Mesothelial cell of epicardium (in vitro differentiated cells): ENCODE measurements at places on chromosomes 13 and 19.

GRCh38 chr13:50161052-50161451, 145.8 kb downstream of the KCNRG start:
- no peaks in the 10 kb centered on the region for H3K36me3 ChIP-seq
- peaks cover 9% of the 10 kb centered on the region for H3K4me1 ChIP-seq
- no peak overlapping the region for H3K27ac ChIP-seq
- H3K27me3 ChIP-seq = no peaks in the 10 kb centered on the region
- H3K4me3 ChIP-seq = no peak overlapping the region

GRCh38 chr13:113116206-113116800, 6.3 kb upstream of the F10 start:
- no peaks in the 10 kb centered on the region for H3K4me1 ChIP-seq
- H3K27ac ChIP-seq = no peak overlapping the region
- DNase-seq = no peak
- no peak overlapping the region for H3K4me3 ChIP-seq
- H3K36me3 ChIP-seq = no peaks in the 10 kb centered on the region

DNA sequence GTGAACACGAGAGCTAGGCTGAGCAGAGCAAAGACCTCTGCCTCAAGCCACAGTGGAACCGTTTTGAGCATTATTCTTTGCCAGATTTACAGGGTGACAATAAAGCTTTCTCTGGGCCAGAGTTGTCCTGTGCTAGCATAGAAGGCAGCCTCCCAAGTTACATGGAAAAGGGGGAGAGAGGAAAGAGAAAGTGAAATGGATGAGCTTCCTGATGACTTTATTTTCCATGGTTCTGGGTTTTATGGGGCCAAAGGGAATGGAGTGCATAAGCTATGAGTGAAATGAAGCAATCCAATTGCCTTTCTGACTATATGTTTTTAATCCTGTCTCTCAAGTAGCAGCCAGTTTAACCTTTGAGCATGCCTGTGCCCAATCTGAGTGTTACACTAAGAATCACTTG, 428.4 kb downstream of the COG6 start:
- no peaks in the 10 kb centered on the region for H3K27me3 ChIP-seq
- peaks cover 25% of the 10 kb centered on the region for H3K4me1 ChIP-seq
- H3K4me3 ChIP-seq = no peak overlapping the region
- H3K36me3 ChIP-seq = no peaks in the 10 kb centered on the region
- DNase-seq = no peak

DNA sequence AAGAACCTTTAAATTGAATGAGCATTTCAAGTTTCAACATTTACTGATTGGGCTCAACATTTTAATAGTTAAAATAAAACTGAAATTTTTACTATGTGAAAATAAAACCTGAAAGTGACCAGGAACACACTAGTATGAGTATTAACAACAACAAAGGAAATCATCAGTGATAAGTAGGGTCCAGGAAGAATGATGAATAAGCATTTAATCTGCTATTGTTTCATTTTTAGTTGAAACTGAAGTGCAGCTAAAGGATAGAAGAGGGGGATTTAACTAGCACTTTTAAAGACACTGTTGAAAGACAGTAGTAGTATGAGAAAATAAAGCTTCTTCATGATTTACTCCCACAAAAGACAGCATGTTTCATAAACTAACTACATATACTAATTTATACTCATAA, 250.9 kb upstream of the IPO5 start:
- DNase-seq = no peak
- H3K4me3 ChIP-seq = no peak overlapping the region
- H3K27me3 ChIP-seq = peaks cover 20% of the 10 kb centered on the region

DNA sequence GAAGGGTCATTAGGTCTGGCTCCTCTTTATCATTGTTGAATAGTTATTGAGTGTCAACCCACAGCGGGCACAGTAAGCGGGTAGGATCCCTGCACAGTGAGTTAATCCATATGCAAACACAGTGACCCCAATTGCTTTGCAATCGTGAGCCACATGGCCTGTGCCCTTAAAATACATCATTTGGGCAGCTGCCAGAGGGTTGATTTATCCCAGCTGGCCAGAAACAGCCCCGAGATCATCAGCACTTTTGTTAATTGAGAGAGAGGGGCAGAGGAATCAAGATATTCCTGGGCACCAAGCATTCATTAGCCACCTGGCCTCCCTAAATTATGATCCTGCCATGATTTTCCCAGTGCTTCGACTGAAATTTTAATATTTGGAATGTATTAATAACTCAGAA, 9.8 kb upstream of the CNMD start:
- H3K27me3 ChIP-seq = peaks cover 18% of the 10 kb centered on the region
- no peak for DNase-seq
- H3K4me1 ChIP-seq = no peaks in the 10 kb centered on the region
- no peaks in the 10 kb centered on the region for H3K36me3 ChIP-seq
- no peak overlapping the region for H3K4me3 ChIP-seq

- no peaks in the 10 kb centered on the region for H3K36me3 ChIP-seq
- peaks cover 14% of the 10 kb centered on the region for H3K4me1 ChIP-seq
- no peak overlapping the region for H3K27ac ChIP-seq
- H3K4me3 ChIP-seq = no peak overlapping the region
- H3K27me3 ChIP-seq = peaks cover 2% of the 10 kb centered on the region
Observed at GRCh38 chr13:76830805-76831204, 55.4 kb downstream of the KCTD12 start.

GRCh38 chr19:5832061-5832460, 7.4 kb downstream of the FUT6 start:
- H3K27ac ChIP-seq = no peak overlapping the region
- no peak for DNase-seq
- H3K27me3 ChIP-seq = peaks cover 20% of the 10 kb centered on the region
- no peaks in the 10 kb centered on the region for H3K36me3 ChIP-seq

GRCh38 chr13:71587817-71588216, 279.2 kb downstream of the DACH1 start:
- no peak overlapping the region for H3K4me3 ChIP-seq
- H3K4me1 ChIP-seq = peaks cover 26% of the 10 kb centered on the region
- DNase-seq = no peak
- no peaks in the 10 kb centered on the region for H3K36me3 ChIP-seq

- H3K4me3 ChIP-seq = no peak overlapping the region
- H3K27me3 ChIP-seq = peaks cover 71% of the 10 kb centered on the region
- no peak for DNase-seq
- H3K4me1 ChIP-seq = no peaks in the 10 kb centered on the region
- no peak overlapping the region for H3K27ac ChIP-seq
Observed at GRCh38 chr19:45934551-45935230, 20.1 kb upstream of the NANOS2 start.

DNA sequence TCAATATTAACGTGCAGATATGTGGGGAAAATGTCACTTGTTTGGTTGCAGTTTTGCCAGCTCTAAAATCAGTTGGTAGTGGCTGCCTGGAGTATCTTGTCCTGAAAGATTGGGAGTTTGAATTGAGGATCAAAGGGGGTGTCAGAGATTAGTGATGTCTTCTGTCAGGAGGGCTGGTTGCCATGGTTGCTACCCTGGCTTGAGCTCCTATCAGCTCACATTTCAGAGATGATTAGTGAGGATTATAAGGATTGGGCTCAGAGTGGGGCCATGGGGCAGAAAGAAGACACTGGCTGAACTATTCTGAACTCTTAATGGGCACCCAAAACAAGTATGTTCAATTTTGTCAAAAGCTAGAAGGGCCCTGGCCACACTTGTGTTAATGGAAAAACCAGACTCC, 95.5 kb upstream of the RNF113B start:
- H3K36me3 ChIP-seq = no peaks in the 10 kb centered on the region
- H3K27ac ChIP-seq = peak overlapping the region; percentile 98
- peaks cover 63% of the 10 kb centered on the region for H3K4me1 ChIP-seq
- H3K4me3 ChIP-seq = no peak overlapping the region
- H3K27me3 ChIP-seq = no peaks in the 10 kb centered on the region

GRCh38 chr19:56223481-56223880, 21.4 kb downstream of the ZSCAN5C start:
- no peaks in the 10 kb centered on the region for H3K27me3 ChIP-seq
- H3K36me3 ChIP-seq = peaks cover 23% of the 10 kb centered on the region
- H3K27ac ChIP-seq = no peak overlapping the region
- H3K4me1 ChIP-seq = no peaks in the 10 kb centered on the region
- DNase-seq = no peak

DNA sequence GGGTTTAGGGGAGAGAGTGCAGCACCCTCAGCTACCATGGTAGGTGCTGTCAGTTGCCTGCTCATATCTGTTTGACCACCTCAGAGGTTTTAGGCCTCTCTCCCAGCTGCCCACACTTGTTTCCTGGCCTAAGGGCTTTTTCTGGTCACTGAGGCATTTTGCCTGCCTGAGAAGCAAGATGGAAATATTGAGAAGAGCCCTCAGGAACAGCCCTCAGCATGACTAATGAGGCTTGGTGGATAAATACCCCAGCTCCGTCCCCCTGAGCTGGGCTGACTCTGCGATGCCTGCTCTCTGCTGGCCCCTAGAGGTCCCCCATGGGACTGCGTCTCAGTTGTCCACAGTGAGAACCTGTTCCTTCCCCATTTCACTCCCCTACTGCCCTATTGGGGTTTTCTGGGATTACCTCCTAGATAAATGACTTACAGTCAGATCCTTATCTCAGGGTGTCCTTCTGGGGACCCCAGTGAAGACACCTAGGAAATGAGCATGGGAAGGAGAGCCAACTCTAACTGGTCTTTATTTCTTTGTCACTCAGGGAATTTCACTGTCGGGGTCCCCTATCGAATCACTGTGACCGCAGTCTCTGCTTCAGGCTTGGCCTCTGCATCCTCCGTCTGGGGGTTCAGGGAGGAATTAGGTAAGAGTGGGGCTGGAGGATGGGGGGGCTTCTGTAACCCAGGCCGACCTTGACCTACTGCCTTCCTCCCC, 13.3 kb downstream of the PALM3 start:
- peaks cover 8% of the 10 kb centered on the region for H3K36me3 ChIP-seq
- H3K4me1 ChIP-seq = no peaks in the 10 kb centered on the region
- no peak overlapping the region for H3K4me3 ChIP-seq
- H3K27ac ChIP-seq = no peak overlapping the region
- H3K27me3 ChIP-seq = no peaks in the 10 kb centered on the region
